ENCODE measurements at places on chromosomes 3 and 15. TPM values are rescaled to one million over a fixed set of nuclear protein-coding genes. Genes with fewer than 3 reads are reported as not detected.

Gene DPPA2
- not detected for total RNA-seq

DNA sequence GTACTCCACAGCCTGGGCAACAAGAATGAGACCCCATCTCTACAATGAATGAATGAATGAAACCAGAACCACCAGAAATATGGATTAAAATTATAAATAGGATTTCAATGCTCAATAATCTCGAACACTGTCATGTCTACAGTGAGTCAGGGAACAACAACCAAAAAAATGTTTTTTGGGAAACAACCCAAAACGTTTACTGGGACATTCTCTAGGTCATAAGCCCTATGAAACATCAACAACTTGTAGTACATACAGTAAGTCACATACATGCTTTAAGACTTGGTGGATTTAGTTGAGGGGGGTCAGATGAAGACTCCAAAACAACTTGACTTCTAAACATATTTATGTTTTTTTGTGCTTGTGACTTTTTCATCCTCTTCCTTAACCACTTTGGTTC lies 511.2 kb downstream of the FOXP1 start:
- no peak for DNase-seq

DNA sequence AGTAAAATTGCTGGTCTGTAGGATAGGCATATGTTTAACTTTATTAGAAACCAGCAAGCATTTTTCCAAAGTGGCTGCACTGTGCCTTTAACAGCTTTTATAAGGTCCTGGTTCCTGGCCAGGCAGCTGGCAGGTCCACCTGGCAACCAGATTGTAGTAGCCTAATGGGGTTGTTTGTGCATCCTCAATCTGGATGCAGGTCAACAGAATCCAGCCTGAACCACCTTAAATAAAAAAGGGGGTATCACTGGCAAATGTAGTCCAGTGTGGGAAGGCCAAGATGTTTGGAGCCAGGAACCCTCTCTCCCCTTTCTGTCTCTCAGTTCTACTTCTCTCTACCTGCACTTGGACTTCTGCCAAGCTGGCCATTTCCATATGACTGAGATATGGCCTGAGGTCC lies 200.3 kb downstream of the ZNF621 start:
- DNase-seq = no peak

Gene FANCD2OS
- total RNA-seq = not detected

GRCh38 chr3:185460719-185461350 lies 38.0 kb downstream of the TMEM41A start:
- DNase-seq = no peak

Gene TRPC1
- 13.9 TPM for total RNA-seq

Measured in left ventricle myocardium inferior (tissue), 1 donor.